ENCODE measurements at places on chromosomes 1 and 21. TPM values are rescaled to one million over a fixed set of nuclear protein-coding genes. Genes with fewer than 3 reads are reported as not detected.

HPCA gene
- polyA plus RNA-seq: 0.78 TPM

NTRK1 gene
- 0.13 TPM for polyA plus RNA-seq

KCNJ6 gene
- polyA plus RNA-seq: 0.20 TPM

TEDDM1 gene
- polyA plus RNA-seq: not detected

Data from H1 (cell line).